ENCODE measurements at places on chromosomes 16 and 17.

GRCh38 chr17:37490638-37491614, 1.2 kb downstream of the DUSP14 start:
- DNase-seq = no peak

GRCh38 chr17:61986898-61987297, 59.1 kb upstream of the INTS2 start:
- DNase-seq = no peak

- DNase-seq = no peak
Observed at GRCh38 chr17:72967977-72968585, 124.4 kb downstream of the SLC39A11 start.

DNA sequence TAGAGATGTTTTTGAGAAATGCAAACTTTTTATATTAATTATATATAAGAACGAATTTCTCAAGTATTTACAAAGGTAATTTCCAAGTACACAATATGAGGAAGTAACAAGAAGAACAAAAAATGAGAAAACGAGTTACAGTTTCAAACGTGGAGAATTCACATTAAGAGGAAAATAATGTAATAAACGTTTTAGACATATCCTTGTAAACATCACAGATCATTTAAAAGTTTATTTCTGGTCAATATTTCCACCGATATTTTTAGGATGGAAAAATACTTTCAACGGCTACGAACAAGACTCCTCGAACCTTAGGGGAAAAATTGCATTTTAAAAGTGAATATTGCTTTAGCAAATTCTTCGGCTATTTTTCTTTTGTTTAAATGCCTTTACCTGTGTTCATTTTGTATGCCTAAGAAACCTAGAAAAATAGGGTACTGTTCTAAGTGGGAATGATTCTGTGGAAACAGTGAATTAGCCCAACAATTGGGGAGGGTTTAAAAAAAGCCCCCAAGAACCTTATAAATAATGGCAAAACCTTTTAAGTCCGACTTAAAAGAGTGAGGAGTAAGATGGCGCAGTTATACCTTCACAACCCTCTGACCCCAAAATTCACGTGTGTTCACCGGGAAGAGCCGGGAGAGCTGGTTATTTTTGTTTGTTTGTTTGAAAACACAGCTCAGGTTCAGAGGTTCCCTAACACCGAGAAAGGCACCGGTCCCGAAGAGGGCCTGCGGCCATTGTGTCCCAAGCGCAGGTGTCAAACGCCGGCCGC, 3.3 kb downstream of the HNF1B start:
- no peak for DNase-seq

DNA sequence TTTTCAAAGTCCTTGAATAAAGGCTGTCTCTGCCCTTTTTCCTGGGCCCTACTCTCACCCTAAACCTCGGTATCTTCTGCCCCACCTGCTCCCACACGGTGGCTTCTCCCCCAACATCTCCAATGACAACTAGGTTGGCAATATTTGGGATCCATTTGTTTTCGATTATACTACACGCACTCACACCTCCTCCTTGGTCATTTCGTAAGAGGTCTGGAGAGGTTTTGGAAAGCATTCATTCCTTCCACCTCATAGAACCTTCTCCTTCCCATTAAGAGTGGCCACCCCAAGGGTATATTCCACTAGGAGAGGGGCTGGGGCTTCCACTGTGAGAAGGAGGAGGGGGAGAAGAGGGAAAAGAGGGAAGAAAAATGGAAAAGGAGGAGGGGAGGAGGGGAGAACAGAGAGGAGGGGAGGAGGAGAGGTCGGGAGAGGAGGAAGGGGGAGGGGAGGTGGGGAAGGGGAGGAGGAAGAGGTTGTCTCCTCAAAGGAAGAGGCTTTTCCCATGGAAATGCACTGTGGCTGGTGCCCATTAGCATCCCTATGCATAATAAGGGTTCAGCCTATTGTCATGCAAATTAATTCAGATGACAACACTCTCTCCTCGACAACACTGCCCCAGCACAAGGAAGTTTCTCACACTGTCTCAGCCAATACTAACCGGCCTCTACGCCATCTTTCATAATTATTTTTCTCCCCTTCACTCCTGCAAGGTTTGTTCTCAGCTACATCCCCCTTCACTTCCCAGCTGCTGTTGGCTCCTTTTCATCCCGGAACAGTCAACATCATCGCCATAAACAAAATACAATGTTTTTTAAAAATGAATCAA, 30.0 kb downstream of the SOX9 start:
- no peak for DNase-seq

All from left colon (tissue), 2 donors.